ENCODE measurements at places on chromosomes 2 and 18. TPM values are rescaled to one million over a fixed set of nuclear protein-coding genes. Genes with fewer than 3 reads are reported as not detected.
A peak's percentile ranks its signal among the peaks of the same experiment; 100 is the strongest.

The KCNG2 gene
- not detected for total RNA-seq

The RESP18 gene
- not detected for total RNA-seq

The COL5A2 gene
- total RNA-seq: 632 TPM

- DNase-seq: no peak
Measured at GRCh38 chr2:158297120-158297519, 159.4 kb downstream of the CCDC148 start.

GRCh38 chr2:218746960-218747359, 35.0 kb upstream of the CYP27A1 start:
- no peak for DNase-seq

The FNDC4 gene
- total RNA-seq: 21.4 TPM

- DNase-seq: peak; percentile 51
Measured at GRCh38 chr18:3441290-3441689, 8.7 kb upstream of the TGIF1 start.

- DNase-seq: no peak
Measured at GRCh38 chr2:165539985-165540384, 70.5 kb downstream of the CSRNP3 start.

DNA sequence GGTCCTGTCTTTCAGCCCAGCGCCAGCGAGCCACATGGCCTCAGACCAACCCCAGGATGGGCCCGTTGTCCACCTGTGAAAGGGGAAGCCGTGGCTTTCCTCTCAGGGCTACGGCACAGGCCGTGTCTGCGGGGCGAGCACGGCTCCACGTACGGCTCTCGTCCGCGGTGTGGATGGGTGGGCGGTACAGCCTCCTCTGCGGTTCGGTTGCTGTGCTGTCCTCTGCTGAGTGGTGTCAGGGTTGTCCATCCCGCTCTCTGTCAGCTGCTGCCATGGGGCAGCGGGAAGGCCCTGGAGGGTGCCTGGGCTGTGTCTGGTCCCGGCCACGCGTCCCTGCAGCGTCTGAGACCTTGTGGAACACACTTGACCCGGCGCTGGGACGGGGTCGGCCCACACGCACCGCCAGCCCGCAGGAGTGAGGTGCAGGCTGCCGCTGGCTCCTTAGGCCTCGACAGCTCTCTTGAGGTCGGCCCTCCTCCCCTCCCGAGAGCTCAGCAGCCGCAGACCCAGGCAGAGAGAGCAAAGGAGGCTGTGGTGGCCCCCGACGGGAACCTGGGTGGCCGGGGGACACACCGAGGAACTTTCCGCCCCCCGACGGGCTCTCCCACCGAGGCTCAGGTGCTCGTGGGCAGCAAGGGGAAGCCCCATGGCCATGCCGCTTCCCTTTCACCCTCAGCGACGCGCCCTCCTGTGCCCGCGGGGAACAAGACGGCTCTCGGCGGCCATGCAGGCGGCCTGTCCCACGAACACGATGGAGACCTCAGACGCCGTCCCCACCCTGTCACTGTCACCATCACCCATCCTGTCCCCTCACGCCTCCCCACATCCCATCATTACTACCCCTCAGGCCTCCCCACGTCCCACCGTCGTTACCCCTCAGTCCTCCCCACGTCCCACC, 128.7 kb downstream of the NFATC1 start:
- peak; percentile 76 for DNase-seq

The RAX gene
- not detected for total RNA-seq

- DNase-seq: no peak
Measured at GRCh38 chr2:132033365-132033764, 128.4 kb downstream of the ANKRD30BL start.

- DNase-seq: no peak
Measured at GRCh38 chr2:139225961-139226360, 445.8 kb upstream of the NXPH2 start.

GRCh38 chr2:219155054-219155644, 5.5 kb downstream of the NHEJ1 start:
- no peak for DNase-seq

GRCh38 chr2:69589973-69590652, 53.4 kb downstream of the AAK1 start:
- DNase-seq: peak; percentile 21

The C1QL2 gene
- total RNA-seq: not detected

The L3MBTL4 gene
- total RNA-seq: 0.88 TPM

The GAD1 gene
- total RNA-seq: 0.36 TPM

DNA sequence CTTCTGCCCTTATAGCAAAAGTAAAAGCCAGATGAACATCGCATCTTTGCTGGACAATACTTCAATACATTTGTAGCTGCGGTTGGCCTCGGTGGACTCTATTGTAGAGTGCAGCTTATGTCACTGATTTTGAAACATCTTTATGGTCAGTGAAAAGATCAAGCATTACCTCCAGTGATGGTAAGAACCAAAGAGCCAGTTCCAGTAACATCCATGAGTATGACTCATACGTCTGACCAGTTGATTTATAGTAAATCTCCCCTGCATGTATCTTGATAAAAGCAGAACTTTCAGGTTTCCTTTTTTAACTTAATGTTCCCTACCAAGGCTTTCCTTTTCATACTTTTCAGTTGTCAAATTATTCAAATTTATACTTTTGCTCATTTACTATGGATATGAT, 119.2 kb upstream of the HNRNPA3 start:
- peak; percentile 15 for DNase-seq

The COLEC11 gene
- total RNA-seq: under 0.01 TPM

DNA sequence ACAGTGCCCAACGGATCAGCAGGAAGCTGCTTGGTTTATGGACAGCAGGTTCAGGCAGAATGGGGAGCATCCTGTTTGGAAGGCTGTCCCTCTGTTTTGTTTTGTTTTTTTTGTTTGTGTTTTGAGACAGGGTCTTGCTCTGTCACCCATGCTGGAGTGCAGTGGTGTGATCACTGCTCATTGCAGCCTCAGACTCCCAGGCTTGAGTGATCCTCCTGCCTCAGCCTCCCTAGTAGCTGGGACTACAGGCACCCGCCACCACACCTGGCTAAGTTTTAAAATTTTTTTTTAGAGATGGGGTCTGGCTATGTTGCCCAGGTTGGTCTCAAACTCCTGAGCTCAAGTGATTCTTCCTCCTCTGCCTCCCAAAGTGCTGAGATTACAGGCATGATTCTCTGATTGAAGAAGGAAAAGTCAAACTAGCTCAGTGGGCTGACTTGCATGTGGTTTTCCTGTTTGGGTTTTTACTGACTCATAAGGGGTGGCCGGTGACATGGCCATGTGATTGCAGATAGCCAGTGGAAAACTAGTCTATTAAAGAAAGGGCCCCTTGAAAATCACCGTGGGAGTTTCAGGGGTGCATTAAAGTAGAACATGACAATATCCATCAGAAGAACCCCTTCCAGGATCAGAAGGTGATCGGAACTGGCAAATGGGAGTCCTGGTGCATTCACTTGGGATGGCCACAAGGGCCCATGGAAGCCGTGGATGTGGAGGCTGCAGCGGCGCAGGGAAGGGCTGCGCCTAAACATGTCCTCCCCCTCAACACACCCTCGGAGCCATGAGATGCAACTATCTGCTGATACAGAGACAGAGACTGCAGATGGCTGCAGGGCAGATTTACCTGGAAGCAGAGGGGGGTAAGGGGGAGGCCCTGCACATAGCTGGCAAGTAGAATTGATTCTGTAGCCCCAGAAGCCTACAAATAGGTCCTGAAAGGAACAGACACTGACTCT, 26.5 kb downstream of the AQP12B start:
- DNase-seq: peak; percentile 45

GRCh38 chr2:218046238-218046637, 22.8 kb upstream of the RUFY4 start:
- no peak for DNase-seq

GRCh38 chr18:41751652-41752051, 203.4 kb upstream of the PIK3C3 start:
- DNase-seq: no peak

DNA sequence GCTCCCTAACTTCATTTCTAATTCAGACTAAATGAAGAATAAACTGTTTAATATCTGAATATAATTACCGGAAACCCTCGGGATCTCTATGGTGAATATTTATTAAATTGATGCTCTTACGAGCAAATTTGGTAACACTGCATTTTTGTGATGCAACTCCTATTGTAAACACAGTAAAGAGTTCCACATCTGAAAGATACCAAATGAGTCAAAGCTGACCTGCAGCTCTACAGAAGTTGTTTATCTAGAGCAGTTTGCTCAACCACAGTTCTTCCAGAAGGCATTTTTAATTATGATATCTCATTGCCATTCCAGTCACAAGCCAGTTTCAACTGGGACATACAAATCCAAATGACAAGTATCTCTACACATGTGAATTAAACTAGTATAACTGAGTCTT, 129.7 kb downstream of the PKP4 start:
- peak; percentile 54 for DNase-seq

DNA sequence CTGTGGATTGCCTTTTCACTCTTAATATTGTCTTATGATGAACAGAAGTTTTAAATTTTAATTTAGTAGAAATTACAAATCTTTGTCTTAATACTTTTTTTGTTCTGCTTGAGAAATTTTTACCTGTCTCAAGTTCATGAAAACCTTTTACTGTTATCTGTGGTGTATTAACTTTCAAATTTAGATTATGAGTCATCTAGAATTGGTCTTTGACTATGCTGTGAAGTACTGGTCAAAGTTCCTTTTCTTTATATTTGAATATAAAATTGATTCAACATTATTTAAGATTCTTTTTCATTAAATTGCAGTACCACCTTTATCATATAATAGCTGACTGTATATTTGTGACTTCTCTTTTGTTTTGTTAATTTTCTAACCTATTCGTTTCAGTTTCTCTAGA, 1385.5 kb upstream of the ZEB2 start:
- DNase-seq: no peak

DNA sequence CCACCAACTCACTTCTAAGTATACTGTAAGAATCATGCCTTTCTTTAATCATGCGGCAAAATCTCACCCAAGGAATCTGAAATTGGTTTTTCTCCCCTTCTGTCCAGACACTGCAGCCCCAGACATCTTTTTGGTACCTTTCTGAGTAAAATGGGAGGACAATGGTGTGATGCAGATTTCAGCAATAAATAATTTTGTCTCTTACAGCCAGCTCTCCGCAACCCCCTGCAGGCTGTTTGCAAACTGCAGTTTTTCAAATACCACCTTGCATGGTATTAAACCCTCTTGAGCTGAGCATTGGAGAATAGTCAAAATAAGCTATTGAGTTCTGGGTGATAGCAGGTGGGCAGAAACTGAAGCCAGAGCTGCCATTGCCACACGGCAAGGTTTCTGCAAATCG, 32.2 kb downstream of the GPR39 start:
- DNase-seq: no peak

DNA sequence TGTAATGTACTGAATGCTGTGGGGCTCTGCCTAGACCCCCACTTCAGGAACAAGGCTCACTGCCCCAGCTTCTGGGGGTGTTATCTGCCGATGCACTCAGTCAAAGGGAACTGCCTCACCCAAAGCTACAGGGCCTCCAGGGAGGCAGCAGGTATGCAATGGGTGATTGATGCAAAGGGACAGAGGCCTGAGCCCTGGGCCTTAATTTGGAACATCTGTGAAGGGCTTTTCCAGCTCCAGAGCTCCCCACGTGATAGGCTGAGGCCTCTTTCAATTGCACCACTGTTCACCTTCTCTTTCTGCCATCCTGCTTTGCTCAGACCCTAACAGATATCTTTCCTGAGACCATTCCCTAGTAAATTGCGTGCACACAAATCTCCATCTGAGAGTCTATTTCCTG, 131.0 kb downstream of the ATL2 start:
- DNase-seq: no peak

DNA sequence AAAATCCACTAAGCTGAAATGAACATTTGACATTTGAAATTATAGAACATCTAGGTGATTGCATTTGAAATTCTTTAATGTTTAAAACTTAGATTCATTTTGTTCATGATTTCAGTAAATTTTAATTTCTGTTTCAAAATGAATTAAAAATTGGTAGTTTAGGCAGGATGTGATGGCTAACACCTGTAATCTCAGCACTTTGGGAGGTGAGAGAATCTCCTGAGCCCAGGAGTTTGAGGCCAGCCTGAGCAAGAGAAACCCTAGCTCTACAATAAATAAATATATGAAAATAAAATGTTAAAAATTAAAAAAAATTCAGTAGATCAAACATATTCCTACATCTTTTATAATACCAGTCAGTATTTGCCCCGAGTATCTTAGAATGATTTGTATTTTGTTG, 217.0 kb downstream of the CD226 start:
- DNase-seq: no peak

The DGKD gene
- 6.5 TPM for total RNA-seq

The CXCR1 gene
- not detected for total RNA-seq

DNA sequence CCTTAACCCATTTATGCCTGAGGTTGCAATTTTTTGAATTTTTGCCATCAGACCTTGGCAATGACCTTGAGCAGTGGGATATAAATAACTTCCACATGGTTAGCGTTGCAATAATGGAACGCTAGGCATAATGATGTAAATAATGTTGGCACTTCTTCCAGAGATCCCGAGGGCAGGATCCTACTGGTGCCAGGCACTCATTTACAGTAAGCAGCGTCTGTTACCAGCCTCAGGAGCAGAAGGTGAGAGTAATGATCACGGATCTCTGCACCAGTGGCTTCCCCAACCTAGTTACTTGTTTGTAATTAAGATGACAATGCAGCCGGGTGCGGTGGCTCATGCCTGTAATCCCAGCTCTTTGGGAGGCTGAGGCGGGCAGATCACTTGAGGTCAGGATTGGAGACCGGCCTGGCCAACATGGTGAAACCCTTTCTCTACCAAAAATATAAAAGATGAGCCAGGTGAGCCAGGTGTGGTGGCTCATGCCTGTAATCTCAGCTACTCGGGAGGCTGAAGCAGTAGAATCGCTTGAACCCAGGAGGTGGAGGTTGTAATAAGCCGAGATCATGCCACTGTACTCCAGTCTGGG, 41.9 kb downstream of the CPO start:
- DNase-seq: no peak

DNA sequence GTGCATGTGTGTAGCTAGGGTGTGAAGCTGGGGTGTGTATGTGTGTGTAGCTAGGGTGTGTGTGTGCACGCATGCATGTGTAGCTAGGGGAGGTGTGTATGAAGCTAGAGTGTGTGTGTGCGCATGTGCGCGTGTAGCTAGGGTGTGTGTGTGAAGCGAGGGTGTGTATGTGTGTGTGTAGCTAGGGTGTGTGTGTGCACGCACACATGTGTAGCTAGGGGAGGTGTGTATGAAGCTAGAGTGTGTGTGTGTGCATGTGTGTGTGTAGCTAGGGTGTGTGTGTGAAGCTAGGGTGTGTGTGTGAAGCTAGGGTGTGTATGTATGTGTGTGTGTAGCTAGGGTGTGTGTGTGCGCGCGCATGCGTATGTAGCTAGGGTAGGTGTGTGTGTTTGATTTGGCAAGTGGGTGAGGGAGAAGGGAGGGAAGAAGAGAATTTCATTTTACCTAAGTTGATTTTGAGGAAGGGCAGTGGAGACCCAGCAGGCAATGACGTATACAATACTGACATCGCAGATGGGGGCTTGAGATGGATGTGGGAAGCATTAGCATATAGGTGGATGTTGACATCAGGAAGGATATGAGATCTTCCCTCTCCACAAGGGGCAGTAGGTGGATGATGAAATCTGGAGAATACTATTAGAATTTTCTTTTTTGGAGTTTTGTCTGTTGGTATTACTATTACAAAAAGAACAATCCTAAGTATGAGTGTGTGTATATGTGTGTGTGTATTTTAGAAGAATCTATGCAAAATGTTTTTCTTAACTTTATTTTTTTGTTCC, 70.7 kb downstream of the PRELID3A start:
- DNase-seq: no peak

GRCh38 chr2:144079803-144080202, 440.1 kb downstream of the ZEB2 start:
- no peak for DNase-seq

The YIPF4 gene
- 19.4 TPM for total RNA-seq

Measured in osteoblast (primary cell).